RPMI8226 (cell line): ENCODE measurements at places on chromosomes 5 and 9.

GRCh38 chr5:2948875-2949274 lies 197.4 kb upstream of the IRX2 start:
- DNase-seq, result no peak

DNA sequence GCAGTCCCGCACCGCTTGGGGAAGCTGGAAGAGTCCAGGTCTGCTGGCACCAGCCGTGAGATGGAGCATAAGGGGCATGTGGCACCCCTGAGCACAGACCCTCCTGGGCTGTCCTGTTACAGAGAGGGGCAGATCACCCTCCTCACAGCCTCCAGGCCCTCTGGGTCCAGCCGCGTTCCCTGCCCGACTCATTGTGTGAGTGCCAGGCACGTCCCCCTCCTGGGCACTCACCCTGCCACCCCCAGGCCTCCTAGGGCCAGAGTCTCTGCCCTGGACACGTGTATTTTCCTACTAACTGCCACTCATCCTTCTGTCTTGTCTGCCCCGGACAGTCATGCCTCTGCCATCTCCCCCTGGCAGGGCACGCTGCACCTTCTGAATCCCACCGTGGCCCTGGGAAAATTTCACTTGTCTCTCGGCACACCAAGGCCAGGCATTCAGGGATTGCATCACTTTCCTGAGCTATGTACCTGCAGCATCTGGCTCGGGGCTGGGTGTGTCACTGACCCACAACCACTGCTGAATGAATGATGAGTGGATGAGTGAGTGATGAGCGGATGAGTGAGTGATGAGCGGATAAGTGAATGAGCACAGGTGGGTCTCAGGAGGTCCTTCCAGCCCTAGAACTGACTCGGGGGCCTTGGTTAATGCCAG lies 21.5 kb upstream of the FCN1 start:
- no peak for DNase-seq

GRCh38 chr9:257957-258356 lies 43.3 kb downstream of the DOCK8 start:
- DNase-seq, result no peak

- DNase-seq, result no peak
Observed at GRCh38 chr5:140800816-140801493, at the start of gene PCDHA3. TSS of gene PCDHA3 (plus strand) at chr5:140801057.

- DNase-seq, result no peak
Observed at GRCh38 chr9:113375057-113376023, 1.4 kb downstream of the HDHD3 start.

DNA sequence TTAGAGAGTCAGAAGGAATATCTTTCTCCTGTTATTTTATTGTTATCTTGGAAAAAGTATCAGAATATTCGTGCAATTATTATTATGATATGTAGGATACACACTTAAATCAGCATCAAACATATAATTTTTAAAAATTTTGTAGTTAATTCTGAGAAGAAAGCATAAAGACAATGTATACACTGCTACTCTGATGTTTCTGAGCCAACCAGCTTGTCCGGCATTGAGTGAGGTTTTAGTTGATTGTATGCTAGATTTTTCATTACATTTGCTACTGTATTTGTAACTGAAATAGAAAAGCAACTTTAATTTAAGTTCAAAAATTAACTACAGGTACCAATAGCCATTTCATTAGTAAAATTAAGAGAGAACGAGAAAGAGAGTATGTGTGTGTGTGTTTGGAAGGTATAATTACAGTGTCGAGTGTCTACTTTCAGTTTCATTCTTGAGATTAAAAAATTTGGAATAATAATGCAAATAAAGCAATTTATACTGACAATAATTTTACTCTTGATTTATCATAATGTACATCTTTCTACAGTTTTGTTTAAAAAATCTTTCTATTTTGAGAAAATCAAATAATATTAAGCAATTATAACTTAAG lies 160.4 kb upstream of the CDH12 start:
- no peak for DNase-seq

DNA sequence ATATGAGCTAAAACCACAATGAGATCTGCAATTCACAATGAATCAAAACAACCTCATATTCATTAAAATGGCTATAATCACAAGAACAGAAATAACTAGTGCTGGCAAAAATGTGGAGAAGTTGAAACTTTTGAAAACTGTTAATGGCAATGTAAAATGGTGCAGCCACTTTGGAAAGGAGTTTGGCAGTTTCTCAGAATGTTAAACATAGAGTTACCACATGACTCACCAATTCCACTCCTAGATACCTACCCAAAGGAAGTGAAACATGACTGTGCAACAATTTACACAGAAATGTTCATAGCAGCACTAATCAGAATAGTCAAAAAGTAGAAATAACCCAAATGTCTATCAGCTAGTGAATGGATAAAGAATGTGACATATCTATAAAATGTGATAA lies 862.2 kb downstream of the DTWD2 start:
- no peak for DNase-seq

DNA sequence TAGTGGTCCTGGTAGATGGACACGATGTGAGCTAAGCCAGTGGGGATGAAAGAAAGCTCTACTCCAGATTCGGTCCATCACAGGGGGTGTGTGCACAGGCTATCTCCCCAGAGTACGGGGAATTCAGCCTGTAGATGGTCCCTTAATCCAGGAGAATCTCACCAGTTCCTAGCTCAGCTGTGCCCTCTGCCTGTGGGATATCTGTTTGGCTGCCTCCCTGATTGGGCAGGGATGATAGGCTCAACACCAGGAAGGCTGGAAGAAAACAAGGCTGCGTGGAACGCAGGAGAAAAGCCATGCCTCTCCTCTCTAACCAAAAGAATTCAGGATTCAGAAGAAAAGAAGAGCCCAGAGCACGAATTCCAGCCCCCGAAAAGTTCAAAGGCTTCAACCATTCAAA lies 40.9 kb downstream of the VLDLR start:
- no peak for DNase-seq

GRCh38 chr9:91900055-91900796 lies 49.8 kb downstream of the ROR2 start:
- no peak for DNase-seq

DNA sequence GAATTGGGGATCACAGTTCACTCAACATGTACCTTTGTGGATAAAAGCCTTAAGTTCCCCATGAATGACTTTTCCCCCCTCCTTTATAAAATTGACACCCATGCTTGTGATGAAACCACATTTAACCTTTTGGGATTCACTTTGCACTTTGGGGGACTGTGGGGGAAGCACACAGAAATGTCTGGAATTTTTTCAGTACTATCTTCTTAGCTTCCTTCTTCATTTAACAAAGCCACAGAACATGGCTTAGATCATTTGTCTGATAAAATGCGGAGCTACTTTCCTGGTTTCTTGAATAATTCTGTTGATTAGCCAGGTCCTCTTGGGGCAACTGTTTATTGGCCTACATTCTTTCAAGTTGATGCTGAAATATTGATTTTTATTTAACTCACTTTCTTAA lies 29.9 kb downstream of the TNFSF15 start:
- no peak for DNase-seq

GRCh38 chr5:142587354-142587965 lies 98.4 kb downstream of the FGF1 start:
- peak; percentile 54 for DNase-seq

- no peak for DNase-seq
Observed at GRCh38 chr5:173963182-173963838, 25.7 kb upstream of the C5orf47 start.

GRCh38 chr5:126268697-126269315 lies 154.4 kb upstream of the GRAMD2B start:
- DNase-seq, result no peak

DNA sequence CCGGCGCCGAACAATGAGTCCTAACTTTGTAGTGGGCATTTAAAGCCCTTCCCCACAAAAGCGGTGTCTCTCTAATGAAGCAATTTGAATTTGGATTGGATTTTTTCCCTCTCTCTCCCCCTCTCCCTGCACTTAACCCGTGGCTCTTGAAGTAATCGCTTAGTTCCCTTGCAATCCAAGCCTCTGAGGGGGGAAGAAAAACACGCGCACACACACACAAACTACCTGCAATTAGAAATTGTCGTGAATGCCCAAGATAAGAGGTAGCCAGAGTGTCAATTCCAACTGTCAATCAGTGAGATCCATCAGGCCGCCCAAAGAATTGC lies 1.2 kb downstream of the LHX6 start:
- no peak for DNase-seq

GRCh38 chr5:151030379-151030778 lies 10.0 kb downstream of the GPX3 start:
- no peak for DNase-seq

GRCh38 chr9:112112941-112113681 lies 62.0 kb downstream of the SUSD1 start:
- no peak for DNase-seq

DNA sequence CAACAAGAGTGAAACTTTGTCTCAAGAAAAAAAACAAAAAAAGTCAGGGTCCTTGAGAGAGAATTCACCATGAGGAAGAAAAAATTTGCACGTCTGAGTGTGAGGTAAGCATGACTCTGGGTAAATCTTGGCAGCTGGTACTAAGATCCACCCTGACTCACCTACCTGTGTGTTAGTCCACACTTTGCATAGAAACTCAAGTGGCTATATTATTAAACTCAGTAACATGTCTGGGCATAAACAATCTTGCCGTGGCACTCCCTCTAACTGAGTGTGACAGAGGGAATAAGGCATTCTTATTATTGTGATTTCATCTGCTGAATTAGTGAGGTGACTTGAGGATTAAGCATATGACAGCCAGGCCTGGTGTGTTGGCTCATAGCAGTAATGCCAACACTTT lies 259.4 kb upstream of the VLDLR start:
- no peak for DNase-seq

DNA sequence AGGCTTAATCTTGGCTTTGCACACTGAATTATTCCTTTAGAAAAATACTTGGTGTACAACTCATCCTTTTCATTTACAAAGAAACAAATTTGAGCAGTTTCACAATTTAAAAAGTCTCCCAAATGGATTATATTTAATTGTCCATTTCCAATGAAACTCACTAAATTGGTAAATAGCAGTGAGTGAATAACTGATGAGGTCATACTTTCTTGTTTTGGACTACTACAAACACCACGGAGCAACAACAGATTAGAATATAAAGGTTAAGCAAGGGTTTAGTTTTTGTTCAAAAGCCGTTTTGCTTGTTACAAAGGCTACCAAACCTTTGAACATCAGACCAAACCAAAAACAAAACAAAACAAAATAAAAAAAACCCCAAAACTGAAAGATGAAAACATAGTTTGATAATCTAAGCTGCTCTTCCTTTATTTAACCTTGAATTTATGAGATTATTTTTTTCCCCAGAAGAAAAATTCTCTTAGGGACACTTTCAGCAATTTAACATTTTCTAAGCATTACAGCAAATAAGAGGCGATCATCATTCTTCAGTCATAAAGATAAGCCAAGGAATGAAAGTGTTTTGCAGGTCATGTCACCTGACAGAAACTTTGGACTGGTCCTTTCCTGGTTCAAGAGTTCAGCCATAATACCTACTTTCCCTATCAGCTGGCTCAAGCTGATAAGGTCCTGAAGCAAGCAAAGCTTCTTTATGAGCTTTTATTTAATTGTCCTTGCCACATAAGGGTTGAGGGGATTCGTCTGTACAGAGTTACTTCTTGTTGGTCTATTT lies 99.7 kb upstream of the CDKN2B start:
- DNase-seq, result no peak

- DNase-seq, result no peak
Observed at GRCh38 chr9:113012492-113012891, 500 bp upstream of the ZNF883 start.

DNA sequence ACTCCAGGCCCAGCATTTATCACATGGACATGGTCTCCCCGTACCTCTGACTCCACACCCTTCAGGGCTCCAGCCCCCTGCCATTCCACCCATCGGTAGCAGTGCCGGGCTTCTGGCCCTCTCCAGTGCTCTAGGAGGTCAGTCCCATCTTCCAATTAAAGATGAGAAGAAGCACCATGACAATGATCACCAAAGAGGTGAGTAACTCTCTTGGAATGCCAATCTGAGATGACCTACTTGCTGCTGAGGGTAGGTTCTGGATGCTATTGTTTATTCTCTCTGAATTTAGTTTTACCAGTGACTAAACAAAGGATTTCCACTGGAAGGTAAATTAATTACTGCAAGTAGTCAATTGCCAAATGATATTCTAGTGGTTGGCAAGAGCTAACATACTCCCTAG lies 80.8 kb downstream of the TLE4 start:
- DNase-seq, result no peak

GRCh38 chr5:157350939-157351801 lies 85.2 kb downstream of the CYFIP2 start:
- DNase-seq, result no peak

DNA sequence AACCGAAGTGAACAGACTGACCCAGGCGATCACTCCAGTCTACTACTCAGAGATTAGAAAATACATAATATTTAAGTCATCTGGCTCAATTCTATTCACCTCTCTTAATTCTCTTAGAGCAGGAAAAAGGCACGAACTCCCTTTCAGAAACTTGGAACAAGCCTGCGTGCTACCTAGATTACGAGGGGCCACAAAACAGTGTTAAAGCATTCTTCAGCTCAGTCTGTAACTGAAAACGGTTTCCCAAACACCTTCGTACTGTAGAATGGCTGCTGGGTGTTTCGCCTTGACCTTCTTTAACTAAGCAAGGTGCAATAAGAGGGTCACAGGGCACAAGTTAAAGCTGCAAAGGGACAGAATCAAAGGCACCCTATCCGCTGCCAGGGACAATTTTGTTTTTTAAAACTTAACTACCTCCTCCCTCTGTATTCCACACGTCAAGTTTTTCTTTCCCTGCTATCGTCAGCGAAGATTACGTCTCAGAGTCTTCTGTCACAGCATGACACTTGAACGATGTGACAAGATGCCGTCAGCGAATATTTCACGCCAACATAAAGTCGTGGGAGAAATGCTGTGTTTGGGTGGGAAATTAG lies 687 bp downstream of the LYSMD3 start:
- peak; percentile 58 for DNase-seq

- no peak for DNase-seq
Observed at GRCh38 chr9:128614728-128615127, 41.9 kb downstream of the DYNC2I2 start.

DNA sequence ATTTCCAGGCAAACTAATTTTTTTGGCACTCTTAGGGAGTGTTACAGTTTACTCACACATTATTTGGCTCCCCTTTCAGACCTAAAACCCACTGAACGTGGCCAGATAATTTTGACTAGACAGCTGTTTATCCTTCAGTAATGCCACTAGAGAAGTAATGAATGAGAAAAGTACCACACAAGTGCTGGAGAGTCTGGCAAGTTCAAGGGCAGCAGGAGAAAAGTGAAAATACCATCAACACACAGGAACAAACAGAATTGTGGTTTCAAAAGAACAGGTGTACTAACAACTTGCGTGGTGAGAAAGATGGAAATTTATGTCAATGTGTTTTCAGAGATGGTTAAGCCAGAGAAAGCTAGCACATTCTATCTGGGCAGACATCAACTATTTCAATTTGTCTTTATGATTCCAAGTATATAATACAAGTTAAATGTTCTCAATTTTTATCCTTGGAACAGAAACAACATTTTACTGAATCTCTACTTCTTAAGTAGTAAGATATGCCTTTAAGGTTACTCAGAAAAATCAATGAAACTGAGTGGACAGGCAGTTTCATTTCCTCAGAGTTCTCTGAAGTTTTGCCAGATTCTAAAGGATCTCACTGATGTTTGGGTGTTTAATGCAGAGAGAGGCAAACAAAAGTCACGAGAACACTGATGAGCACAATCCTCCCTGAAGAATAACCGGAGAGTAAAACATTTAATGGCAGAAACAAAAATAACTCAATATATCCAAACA lies 91.0 kb downstream of the ARSB start:
- peak; percentile 80 for DNase-seq
